ENCODE measurements at places on chromosomes 7 and 10.

DNA sequence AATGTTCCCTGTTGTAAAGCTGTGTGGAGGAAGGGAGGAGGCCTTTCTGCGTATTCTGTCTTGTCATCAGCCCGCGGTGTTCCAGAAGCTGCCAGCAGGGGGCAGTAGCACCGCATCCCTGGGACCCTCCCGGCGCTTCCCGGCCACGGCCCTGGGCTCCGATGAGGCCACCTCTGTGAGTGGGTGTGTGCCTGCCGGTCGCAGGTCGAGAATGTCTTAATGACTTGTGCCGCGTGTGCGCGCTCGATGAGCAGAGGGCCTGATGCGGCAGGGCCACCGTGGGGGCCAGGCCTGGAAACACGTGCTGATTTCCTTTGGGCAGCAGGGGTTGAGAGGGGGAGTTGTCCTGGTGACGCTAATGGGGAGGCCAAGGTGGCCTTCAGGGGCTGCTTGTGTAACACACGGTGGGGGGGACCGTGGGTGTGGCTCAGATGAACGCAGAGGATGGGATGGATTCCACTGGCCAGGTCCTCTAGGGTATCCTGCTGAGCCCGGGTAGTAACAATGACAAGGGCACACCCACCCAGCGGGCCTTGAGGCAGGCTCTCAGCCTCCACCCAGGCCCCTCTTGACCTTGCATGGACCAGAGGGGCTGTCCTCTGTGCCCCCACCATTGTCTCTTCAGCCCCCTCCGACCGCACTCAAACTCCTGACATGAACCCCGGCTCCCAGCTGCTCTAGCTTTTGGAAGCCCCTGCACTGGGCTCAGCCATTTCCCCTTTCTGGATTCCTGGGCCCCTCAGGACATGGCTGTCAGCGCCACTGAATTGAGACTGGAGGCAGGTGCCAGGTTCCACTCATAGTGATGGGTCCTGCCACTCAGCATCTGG, 135.9 kb upstream of the PODXL start:
- peak; percentile 89 for DNase-seq

DNA sequence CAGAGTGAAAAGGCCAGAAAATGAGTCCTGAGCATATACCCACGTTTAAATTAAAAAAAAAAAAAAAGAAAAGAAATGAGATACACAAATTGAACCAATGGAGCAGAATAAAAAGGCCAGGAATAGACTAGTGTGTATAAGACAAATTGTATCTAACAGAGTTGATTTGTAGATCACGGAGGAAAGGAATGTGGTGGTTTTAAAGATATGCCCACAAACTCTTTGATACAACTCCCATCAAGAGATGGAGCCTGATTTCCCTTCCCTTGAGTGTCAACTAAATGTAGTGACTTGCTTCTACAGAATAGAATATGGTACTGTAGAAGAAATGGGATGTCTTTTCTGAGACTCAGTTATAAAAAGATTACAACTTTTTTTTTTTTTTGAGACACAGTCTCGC, 10.4 kb downstream of the SYPL1 start:
- no peak for DNase-seq

- peak; percentile 12 for DNase-seq
Measured at GRCh38 chr10:35012781-35013180, 77.4 kb downstream of the CUL2 start.

- DNase-seq, result no peak
Measured at GRCh38 chr10:123236126-123236525, 81.9 kb downstream of the BUB3 start.

- DNase-seq, result no peak
Measured at GRCh38 chr10:59700709-59701108, 8.9 kb downstream of the SLC16A9 start.

DNA sequence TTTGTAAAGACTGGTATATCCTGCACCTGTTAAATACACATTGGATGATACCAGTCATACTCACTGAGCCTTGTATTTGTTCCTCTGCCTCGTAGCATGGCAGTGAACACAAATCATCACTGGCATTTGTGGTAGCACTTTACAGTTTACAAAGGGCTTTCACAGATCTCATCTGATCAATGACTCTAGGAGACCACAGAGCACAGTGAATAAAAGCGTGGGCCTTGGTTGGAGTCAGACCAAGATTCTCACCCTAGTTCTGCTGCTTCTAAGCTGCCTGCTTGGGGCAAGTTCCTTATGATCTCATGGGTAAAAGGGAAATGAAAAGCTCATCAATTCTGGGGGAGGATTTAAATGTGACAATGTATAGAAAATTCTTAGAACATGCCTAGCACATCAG, 129.9 kb upstream of the AGK start:
- DNase-seq, result no peak

- DNase-seq, result no peak
Measured at GRCh38 chr7:130987092-130987491, 253.1 kb upstream of the KLF14 start.

GRCh38 chr10:43210556-43210955, 56.3 kb downstream of the RASGEF1A start:
- DNase-seq, result no peak

DNA sequence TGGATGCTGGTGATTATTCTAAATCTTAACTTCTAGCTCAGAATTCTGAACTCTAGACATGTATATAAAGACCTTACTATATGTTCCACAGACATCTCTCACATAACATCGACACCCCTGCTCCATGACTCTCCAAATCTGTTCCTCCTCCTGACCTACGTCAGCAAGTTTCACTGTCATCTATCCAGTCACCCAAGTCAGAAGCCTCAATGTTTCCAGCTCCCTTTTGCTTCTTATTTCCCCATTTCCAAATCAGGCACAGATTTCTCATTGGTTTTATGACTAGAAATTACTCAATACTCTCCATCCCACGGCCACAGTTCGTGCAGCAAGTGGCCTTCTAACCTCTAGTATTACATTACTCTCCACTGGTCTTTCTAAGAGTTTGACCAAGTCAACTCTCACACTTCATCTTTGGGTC, 28.5 kb downstream of the EPC1 start:
- no peak for DNase-seq

- no peak for DNase-seq
Measured at GRCh38 chr10:119275085-119275484, 67.7 kb downstream of the GRK5 start.

GRCh38 chr7:151724920-151725584, 151.9 kb downstream of the PRKAG2 start:
- DNase-seq, result no peak

GRCh38 chr7:67438913-67439505, 442.4 kb downstream of the TYW1 start:
- DNase-seq, result peak; percentile 59

GRCh38 chr7:55477781-55478374, 94.4 kb downstream of the VOPP1 start:
- DNase-seq, result no peak

GRCh38 chr7:68505721-68506120, 1092.6 kb upstream of the AUTS2 start:
- no peak for DNase-seq

GRCh38 chr10:114102256-114102655, 58.6 kb downstream of the ADRB1 start:
- DNase-seq, result no peak

DNA sequence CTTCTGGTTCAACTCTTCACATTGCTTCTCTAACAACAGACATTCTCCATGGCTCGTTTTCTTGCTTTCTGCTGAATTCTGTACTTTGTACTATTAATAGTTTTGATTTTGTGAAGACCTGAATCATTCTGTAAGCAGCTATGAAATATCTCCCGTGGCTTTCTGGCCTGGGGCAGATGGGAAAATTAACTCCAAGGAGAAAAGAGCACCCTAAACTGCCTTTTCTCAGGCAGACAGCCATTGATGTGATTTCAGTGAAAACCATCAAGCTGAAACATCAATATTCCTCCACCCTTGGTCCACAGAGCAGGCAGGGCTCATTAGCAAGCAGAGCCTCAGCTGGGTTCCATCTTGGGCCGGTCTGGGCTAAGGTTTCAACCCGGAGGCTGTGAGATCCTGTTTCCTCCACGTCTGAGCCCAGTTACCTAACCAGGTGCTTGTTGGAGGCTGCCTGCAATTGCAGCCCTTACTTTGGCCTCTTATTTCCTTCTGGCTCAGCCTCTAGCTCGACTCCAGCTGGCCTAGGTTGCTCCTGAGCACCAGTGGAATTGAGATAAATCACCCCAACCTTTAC, 21.1 kb upstream of the EZH2 start:
- no peak for DNase-seq

- no peak for DNase-seq
Measured at GRCh38 chr7:144517749-144518148, 114.3 kb upstream of the NOBOX start.

- DNase-seq, result no peak
Measured at GRCh38 chr10:123766012-123766411, 99.9 kb downstream of the GPR26 start.

GRCh38 chr7:29289156-29290021, 94.8 kb downstream of the CHN2 start:
- DNase-seq, result peak; percentile 88

DNA sequence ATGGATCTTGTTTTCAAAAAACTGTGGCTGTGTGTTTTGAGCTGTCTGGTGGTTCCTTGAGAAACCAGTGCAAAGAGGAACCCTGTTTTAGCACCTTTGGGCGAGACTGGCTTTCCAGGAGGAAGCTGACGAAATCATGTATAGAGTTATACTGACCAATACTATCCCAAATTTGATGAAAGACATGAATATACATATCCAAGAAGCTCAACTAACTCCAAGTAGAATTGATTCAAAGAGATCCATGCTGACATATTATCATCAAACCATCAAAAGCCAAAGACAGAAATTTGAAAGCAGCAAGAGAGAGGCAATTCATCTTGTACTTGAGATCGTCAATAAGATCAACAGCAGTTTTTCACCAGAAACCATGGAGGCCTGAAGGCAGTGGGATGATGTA, 610.7 kb downstream of the DNAJB6 start:
- no peak for DNase-seq

DNA sequence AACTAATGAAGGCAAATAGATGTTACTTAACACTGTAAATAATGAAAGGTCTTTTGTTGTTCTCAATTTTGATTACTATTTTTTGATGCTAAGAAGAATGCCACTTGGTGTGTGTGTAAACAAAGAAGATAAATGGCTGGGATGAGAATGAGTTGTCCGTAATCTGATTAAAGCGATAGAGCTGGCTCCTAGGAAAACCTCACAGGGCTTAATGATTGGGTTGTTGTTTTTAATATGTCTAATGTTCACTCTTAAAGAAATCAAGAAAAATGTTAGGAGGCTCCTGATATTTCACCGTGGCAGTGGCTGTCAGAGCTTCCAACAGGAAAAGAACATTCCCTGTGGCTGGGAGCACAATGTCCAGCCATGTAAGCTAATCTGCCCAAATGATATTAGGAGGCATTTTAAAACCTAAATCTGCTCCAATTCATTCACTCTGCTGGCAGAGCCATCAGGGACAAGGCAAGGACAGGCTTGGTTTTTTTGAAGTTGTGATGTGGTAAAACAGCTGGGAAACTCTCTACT, 243.9 kb downstream of the SNX10 start:
- no peak for DNase-seq

GRCh38 chr10:126538439-126539135, 131.9 kb downstream of the C10orf90 start:
- DNase-seq, result no peak

- no peak for DNase-seq
Measured at GRCh38 chr10:75487087-75487754, 55.8 kb downstream of the LRMDA start.

GRCh38 chr7:151123822-151124464, 37.7 kb downstream of the AGAP3 start:
- peak; percentile 82 for DNase-seq

- DNase-seq, result peak; percentile 1
Measured at GRCh38 chr10:95755511-95756004, 405 bp upstream of the ENTPD1 start.

DNA sequence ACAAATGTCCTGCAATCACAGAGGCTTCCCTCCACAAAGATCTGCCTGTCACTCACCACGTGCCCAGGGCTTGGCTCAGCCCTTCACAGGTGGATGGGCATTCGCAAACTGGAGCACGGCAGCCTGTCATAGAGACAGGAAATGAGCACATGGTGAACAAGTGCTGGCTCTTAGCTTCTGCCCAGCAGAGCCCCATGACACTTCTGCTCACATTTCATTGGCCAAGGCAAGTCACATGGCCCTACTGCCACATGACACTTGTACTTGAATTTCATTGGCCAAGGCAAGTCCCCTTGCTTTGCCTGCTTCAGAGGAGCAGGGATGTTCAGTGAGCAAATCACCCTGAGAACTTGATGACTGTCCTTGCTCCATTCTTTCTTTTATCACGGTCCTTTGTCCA, 110.8 kb upstream of the PPP2R2D start:
- no peak for DNase-seq

DNA sequence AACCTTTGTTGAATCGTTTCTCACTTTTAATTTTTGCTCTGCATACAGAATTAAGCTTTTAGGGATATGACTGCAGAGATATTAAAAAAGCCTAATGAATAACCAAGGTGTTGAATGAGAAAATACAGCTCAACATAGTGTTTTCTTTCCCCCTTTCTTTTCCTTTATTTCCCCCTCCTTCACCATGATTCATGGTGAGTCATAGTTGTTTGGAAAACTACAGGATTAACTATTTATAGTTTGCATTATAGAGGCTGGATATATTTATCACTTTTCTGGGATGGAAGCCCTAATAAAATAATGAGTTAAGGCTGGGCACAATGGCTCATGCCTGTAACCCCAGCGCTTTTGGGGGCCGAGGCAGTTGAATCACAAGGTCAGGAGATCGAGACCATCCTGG, 115.0 kb downstream of the DNAJB9 start:
- DNase-seq, result no peak

DNA sequence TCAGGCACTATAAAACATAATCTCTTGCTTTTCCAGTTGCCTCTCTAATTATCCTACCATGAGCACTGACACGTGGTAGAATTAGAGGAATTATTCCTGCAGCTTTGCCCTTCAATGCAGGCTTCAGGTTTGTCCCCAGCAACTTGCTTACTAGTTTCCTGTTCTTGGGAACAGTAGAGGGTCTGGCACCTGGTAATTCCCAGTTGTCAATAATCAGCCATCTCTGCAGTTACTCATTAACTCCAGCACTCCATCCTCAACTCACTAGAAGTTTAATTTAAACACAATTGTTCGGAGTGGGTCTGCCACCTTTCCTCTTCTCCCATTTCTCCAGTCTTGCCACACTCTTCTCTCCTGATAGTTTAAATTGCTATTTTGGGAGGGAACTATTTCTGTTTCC, 324.3 kb upstream of the KIAA1217 start:
- DNase-seq, result no peak

GRCh38 chr10:86958116-86958900, at the start of gene SNCG:
TSS of gene SNCG (plus strand) at chr10:86958599. CDS start at chr10:86958698, 99 bp downstream.
- DNase-seq, result peak; percentile 69

- DNase-seq, result no peak
Measured at GRCh38 chr10:50620899-50621298, 2.9 kb downstream of the SGMS1 start.

DNA sequence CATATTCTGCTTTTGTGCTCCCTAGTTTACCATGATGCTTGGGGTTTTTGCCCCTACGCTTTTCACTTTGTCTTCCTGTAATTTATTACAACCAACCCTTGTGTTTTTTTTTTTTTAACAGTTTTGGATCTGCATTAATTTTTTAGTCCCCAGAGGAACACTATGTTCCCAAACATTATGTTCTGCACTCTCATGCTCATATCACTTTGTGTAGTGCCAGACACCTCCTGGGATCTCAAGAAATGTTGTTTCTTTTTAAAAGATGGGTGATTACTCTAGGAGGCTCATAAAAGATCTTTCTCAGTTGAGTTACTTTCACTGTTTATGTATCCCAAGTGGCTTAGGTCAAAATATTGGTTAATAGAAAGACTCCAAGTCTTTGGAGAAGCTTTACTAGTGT, 116.2 kb upstream of the MKLN1 start:
- DNase-seq, result no peak

Data from brain (organoid and tissue), 16 donors.